ENCODE measurements at places on chromosomes 1 and 21.

- no peak for DNase-seq
Observed at GRCh38 chr21:43809853-43810504, 20.6 kb downstream of the RRP1 start.

- DNase-seq = no peak
Observed at GRCh38 chr21:43571976-43572375, 87.3 kb downstream of the HSF2BP start.

- DNase-seq = no peak
Observed at GRCh38 chr1:212554401-212554800, 54.2 kb upstream of the ATF3 start.

- DNase-seq = no peak
Observed at GRCh38 chr1:49298304-49298703, 521.6 kb upstream of the BEND5 start.

DNA sequence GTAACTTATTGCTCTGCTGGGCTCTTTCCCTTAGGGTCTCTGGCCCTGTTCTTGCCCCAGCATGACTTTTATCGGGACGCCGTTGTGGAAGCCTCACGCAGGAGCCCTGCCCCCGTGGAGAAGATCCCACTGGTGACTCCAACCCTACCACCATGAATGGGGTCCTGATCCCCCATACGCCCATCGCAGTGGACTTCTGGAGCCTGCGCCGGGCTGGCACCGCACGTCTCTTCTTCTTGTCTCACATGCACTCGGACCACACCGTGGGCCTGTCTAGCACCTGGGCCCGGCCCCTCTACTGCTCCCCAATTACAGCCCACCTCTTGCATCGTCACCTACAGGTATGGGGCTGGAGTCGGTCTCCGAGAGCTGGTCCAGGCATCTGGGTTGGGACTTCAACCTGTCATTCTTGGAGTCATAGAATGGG lies 322 bp downstream of the DCLRE1B start:
- no peak for DNase-seq

- DNase-seq = peak; percentile 52
Observed at GRCh38 chr1:15950302-15950701, 25.6 kb downstream of the ZBTB17 start.

DNA sequence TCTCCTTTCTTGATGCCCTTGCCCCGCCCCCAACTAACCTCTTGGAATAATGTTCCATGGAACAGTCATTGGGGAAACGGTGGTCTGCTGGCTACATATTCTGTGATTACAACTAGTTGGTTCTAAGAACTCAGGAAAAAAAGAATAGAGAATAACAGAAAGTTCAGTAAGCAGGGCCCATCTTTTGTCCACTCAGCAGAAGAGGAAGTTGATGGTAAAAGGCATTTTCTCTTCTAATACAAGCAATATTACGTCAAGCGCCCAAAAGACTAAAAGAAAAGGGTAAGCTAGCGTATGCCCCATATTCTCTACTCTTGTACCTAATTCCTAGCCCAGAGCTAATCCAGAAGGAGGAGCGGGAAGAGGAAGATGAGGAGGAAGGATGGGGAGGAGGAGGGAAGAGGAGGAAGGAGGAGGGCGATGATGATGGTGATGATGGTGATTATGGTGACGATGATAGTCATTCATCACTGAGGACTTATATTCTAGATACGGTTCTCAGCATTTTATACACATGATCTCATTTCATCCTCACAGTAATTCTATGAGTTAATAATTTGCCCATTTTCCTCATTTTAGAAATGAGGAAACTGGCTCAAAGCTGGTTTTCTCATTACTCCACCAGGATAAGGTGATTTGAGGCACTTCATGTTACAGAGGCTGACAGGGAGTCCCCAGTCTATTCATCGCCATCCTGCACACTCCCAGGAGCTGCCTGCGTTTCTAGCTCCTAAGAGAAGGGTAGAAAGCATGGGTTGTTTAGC lies 76.6 kb upstream of the EFHD2 start:
- DNase-seq = no peak

GRCh38 chr1:103516693-103517092 lies 8.8 kb upstream of the RNPC3 start:
- DNase-seq = no peak

- DNase-seq = no peak
Observed at GRCh38 chr1:16018308-16018707, 465 bp upstream of the HSPB7 start.

DNA sequence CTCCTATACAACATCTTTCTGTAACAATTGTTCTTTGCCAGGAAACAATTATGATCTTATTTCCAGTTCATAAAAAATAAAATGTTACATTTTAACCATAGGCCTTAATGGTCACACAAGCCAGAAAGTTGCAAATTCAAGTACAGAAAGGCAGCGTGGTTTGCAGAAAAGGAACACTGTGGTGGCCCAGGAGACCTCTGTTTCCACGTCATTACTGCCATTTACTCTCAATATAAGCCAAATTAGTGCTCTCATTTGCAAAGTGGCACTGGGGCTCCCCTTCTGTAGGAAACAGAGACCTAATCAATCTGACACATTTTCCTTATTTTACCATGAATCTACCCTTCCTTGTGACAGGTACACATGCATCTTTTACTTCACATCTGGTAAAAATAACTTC lies 79.3 kb upstream of the TLR5 start:
- DNase-seq = no peak

DNA sequence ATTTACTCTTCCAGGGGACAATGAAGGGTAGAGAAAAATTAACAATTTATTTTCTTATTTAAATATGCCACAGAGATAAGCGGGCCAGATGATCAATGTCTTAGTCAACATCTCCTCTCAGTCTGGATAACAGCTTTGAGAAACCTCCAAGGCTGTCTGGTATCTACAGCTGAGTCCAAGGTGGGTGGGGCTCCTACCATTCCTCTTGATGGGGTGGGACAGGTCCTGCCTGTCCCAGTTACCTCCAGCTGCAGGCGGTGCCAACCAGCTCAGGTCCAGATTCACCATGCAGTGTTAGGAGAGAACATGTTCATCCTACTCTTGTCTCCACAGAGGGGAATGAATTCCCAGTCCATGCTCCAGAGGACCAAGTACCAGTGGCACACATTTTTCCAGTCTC lies 21.1 kb downstream of the CSMD2 start:
- no peak for DNase-seq

DNA sequence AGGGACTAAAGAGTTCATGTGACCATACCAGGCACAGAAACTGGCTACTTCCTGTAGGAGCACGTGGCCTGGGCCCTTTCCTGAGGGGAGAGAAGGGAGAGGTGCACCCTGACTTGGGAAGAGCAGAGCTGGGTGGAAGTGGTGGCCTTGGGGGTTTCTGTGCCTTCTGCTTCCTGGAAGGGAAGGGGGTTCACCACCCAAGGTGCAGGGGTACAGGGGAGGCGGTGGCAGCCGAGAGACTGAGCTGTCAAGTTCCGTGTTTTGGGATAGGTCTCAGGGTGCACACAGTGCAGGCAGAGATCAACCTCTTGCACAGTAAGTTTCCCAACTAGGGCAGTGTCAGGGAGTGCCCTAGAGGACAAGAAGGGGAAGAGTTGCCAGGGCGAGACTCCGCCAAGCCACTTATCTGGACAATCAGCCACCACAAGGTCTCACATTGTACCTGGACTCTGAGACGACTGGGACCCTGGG lies 10.1 kb downstream of the HECTD3 start:
- no peak for DNase-seq

- DNase-seq = no peak
Observed at GRCh38 chr1:45762291-45762690, 11.8 kb upstream of the IPP start.

DNA sequence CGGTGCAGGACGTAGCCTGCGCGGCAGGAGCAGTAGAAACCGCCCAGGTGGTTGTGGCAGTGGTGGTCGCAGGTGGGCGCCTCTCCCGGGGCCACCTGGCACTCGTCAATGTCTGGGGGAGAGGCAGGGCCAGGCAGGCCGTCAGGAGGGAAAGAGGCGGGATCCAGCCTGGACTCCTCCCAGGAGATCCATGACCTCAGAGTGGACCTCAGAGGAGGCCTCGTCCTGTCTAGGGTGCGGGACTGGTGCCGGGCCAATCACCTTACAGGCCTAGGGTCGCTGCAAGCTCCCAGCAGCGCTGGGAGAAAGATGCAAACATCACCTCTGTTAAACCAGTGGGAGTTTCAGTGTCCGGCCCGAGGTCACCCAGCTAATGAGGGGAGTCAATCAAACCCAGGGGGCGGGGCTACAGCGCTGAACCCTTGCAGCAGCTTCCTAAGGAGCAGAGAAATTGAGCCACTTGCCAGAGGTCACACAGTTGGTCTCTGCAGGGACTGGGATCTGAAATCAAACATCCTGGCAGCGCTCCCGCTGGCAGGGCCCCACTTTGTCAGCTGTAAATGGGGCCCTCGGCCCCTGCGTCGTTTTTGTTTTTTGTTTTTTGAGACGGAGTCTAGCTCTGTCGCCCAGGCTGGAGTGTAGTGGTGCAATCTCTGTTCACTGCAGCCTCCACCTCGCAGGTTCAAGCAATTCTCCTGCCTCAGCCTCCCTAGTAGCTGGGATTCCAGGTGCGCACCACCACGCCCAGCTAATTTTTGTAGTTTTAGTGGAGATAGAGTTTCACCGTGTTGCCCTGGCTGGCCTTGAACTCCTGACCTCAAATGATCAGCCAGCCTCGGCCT lies 1.4 kb downstream of the MASP2 start:
- DNase-seq = peak; percentile 25

DNA sequence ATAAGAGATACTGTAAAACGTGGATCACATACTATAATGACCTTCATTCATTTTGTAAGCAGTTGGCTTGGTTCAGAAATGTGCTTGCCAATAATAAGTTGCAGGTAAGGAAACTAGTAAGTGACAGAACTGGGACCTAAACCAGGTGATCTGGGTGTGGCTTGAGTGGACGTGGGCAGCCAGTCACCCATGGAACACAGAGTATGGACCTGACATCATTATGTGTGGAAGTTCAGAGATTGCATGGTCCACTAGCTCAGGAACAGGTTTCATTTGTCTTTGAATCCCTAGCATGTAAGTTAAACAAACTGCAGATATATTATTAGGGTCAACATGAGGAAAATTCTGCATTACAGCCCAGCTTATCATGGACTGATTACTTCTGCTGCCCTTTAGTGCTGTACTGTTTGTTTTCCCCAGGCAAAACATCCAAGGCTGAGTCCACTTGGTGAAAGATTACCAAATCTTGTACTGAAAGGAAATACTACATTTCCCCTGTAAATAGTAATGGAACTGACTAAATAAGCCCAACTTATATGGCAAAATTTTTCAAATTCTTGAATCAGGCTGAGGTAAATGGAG lies 327.3 kb upstream of the SGIP1 start:
- DNase-seq = no peak

GRCh38 chr1:204731985-204732575 lies 46.5 kb upstream of the LRRN2 start:
- DNase-seq = no peak

DNA sequence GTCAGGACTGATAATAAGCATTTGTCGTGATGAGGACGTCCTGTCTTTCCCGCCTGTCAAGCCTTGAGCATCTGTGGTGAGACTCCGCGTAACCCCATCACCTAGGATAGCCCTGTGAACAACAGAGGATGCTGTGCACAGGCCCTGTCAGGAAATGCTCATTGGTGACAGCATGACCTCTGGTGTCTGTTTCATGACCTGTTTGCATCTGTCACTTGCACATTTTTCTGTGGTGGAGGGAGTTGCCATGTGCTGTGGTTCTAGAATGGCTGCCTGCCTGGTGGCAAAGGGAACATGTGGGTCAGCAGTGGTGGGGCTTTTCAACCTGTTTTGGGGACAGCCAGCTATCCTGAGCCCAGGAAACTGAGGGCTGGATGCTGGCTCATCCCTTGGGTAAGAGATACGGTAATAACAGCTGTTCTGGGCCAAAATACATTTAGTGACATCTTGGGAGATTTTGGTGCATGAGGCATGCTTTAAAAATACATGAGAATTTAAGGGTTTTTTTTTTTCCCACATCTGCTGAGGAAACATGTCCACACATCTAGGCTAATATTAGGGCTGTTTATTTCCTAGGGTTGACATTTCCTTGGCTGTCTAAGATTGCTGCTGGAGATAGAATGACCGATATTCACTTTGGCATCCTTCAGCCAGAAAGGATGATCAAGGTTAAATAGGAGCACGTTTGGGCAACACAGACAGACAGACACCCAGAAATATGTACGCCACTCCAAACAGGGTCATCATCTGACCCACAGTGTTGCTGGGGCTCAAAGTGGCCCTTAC lies 52.9 kb downstream of the KCNC4 start:
- DNase-seq = no peak

- DNase-seq = peak; percentile 78
Observed at GRCh38 chr1:22039594-22040285, 12.8 kb upstream of the CDC42 start.

- no peak for DNase-seq
Observed at GRCh38 chr21:40447016-40447415, 399.9 kb downstream of the DSCAM start.

DNA sequence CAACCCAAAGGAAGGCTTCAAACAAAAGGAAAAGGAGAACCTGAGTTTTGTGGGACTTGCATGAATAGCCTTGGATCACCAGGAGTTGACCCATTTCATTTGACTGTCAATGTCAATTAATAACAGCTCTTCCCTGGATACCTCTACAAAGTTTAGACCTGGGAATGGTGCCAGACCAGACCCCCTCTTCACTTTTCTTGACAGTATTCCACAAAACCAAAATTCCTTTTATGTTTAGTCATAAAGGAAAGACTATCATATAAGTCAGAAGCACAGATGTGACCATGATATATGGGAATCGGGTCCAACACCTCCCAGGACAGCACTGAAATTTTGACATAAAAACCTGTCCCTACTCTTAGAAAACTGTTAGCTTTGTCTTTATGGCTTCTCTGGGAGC lies 191.8 kb downstream of the LYPLAL1 start:
- DNase-seq = no peak

DNA sequence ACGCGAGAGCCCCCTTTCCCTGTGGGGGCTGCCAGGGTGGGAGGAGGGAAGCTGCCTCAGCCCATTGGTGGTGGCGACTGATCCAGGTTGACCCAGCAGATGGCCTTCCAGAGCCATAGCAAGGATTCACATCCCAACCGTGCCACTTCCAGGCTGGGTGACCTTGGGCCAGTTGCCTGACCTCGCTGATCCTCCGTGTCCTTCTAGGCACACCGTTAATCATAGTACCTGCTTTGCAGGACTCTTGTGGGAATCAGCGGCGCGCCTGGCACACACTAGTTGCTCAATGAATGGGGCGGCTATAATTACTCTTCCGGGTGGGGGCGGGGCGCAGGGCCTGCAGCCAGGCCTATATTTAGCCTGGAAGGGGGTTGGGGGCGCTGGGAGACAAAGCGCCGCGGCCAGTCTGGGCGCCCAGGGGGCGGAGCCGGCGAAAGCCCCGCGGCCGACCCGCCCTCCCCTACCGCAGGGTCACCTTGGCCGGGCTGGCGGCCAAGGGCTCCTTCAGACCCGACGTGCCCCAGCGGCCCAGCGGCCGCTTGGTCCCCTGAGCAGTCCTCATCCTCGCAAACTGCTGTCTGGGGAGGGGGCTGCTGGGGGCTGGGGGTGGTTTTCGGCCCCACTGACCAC lies 5.1 kb downstream of the HSPB7 start:
- DNase-seq = no peak
